ENCODE measurements at places on chromosomes 5 and 9.
A peak's percentile ranks its signal among the peaks of the same experiment; 100 is the strongest.

GRCh38 chr5:63820577-63820976, 141.7 kb downstream of the HTR1A start:
- DNase-seq: no peak

GRCh38 chr5:10564838-10565784, 1.2 kb downstream of the ANKRD33B start:
- DNase-seq: no peak

GRCh38 chr5:4911646-4912403, 228.3 kb upstream of the ADAMTS16 start:
- DNase-seq: no peak

- DNase-seq: no peak
Observed at GRCh38 chr5:25295067-25295466, 650.3 kb upstream of the CDH10 start.

DNA sequence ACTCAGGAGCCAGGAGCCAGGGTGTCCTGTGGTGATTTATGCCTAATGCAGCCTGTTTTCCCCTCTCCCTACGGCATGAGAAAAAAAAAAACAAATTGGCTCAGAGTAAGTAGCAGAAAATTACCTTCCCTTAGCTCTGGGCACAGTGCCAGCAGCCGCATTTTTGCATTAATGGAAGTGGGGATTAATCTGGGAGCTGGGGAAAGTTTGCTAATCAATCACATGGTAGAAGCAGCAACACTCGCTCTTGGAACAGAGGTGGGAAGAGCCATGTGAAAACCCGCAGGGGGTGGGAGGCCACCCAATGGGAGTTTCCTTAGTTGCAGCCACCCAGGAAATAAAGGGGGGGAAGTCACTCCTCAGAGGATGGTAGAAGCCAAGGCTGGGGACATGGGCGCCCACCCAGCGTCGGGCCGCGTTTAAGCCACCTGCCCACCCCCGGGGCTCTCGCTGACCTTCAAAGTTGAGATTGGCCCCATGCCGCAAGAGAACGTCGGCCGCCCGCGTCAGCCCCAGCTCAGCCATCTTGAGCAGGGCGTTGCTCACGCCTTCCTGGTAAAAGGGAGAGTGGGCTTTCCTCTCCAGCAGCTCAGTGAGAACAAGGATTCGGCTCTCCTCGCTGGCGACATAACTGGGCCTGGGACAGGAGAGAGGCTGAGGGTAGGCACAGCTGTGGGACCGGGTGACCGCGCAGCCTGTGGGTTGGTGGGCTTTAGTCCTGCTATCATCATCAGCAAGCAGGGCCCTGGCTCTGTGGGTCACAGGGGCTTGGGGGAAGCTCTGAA, 1.7 kb downstream of the ASB6 start:
- no peak for DNase-seq

DNA sequence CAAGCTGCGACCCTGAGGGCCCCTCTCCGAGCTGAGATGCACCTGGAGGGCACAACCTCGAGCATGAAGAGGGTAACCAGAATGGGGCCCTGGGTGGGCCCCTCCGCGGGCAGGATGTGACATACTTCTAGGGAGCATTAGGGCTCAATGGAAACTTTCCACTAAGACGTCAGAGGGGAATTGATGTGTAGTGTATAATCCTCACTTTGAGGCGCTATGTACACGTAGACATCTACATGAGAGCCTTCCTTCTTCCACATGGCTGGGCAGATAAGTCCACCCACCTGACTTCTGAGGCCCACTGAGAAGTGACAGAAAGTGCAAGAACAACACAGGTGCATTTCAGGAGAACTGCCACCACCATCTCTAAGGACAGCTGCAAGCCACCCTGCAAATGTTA, 61.0 kb downstream of the DAP start:
- no peak for DNase-seq

DNA sequence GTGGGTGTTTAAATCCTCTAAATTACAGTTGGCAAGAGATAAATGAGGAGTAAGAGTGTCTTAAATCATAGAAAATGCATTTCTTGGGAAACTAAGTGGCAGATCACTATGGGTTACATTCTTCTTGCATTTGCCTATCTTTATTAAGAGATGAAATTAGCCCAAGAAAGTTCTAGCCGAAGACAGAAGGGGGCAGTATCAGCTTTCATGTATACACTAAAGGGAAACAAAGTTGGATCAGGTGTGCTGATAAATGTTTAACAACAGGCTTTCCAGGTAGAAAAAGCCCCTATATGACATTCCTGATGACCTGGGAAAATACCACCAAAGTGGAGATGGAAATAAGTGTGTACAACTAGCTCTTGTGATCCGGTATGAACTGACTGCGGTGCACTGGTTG, 81.9 kb upstream of the TLR4 start:
- DNase-seq: no peak

DNA sequence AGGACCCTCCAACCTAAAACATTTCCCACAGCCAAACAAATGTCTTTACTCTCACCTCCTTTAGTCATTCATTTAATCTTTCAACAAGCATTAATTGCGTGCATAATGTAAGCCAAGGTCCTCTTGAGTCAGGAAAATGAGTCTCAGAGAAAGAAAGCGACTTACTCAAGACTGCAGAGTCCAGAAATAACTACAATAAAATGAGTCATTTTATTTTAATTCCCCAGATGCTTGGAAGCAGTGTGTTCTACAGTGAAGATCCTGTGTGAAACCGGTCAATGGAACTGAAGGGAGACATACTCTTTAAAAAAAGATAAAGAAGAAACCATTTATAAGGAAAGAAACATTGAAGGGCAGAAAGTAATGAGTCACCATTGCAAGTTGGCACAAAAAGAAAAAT, 513.7 kb downstream of the CDK5RAP2 start:
- DNase-seq: no peak

- no peak for DNase-seq
Observed at GRCh38 chr5:115097236-115097635, 72.5 kb downstream of the TRIM36 start.

DNA sequence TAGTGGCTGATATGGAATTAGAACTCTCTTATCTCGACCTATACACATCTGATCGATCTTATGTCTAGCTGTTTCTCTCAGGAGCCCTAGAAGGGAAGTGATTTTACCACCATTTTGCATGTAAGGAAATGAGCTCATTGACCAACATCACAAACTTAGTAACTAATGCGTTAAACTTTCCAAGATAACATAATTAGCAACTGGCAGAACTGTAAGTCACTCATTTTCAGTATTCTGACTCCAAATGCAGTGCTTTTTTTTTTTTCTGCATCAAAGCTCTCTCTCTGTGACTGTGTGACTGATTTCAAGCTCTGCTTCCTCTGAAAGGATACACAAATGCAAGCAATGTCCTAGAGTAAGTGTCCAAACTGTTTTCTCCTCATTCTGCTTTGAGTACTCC, 68.1 kb upstream of the FBXL7 start:
- DNase-seq: no peak

DNA sequence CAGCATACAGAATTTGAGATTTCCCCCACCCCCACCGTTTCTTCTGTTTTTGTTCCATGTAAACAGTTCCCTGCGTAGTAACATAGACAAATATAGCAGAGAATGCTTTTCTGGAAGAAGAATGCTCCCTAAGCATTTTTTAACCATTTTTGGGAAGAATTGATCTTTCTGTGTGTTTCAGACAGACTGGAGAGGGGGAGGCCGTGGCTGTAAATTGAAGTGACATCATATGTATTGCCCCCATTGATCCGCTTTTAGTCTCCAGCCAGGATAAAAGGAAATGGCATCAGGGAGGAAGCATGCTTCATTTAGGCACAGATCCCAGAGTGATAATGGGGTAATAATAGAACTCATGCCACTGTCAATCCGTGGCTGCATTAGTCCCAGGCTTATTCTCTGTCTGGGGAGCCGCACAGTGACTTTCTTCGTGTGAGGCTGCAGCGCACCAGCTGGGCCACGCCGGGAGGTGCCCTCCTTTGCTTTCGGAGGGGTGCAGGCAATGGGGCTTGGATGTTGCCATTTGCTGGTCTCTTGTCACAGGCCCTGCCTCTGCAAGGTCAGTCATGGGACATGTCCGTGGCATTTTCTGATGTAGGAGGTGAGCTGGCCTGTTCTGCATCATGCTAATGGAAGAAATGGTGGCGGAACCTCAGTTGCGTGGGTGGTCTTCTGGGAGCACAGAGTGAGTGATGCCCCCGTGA, 261.5 kb downstream of the FANCC start:
- peak; percentile 48 for DNase-seq

DNA sequence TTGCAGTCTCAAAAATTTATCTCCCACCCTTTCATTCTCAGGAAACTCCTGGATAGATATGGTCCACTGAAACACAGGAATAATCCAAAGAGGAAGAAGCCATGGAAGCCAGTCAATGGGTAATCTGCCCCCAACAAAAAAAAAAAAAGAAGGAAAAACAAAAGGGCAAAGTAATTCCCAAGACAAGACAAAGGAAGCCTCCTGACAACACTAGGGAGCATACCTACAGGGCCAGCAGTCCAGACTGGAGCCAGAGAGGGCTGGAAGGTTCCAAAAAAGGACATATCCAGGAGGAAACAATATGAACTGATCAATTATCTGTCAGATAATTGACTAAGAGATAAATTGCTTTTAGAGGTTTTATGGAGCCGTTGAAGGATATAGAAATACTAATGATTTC, 12.9 kb downstream of the FNIP1 start:
- DNase-seq: no peak

- no peak for DNase-seq
Observed at GRCh38 chr9:98260635-98261034, 5.2 kb upstream of the TBC1D2 start.

DNA sequence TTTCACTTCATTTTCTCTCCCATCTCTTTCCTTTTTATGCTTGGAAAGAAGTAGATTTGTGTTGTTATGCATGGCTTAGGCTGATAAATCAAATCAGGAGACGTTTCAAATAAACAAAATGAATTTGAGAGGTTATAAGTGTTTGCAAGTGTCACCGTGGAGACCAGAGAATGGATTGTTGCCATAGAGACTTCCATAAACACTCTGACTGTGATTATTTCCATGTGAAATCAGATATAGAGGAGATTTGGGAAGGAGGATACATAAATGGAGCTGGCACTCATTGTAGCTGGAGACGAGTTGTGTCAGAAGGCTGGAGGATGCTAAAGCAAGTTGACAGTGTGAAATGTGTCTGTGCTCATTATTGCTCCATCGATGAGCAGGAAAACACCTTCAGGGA, 84.2 kb upstream of the PCSK1 start:
- no peak for DNase-seq

- DNase-seq: no peak
Observed at GRCh38 chr9:36486329-36486932, 86.3 kb upstream of the MELK start.

GRCh38 chr9:104810421-104811339, 46.8 kb downstream of the NIPSNAP3B start:
- peak; percentile 28 for DNase-seq

DNA sequence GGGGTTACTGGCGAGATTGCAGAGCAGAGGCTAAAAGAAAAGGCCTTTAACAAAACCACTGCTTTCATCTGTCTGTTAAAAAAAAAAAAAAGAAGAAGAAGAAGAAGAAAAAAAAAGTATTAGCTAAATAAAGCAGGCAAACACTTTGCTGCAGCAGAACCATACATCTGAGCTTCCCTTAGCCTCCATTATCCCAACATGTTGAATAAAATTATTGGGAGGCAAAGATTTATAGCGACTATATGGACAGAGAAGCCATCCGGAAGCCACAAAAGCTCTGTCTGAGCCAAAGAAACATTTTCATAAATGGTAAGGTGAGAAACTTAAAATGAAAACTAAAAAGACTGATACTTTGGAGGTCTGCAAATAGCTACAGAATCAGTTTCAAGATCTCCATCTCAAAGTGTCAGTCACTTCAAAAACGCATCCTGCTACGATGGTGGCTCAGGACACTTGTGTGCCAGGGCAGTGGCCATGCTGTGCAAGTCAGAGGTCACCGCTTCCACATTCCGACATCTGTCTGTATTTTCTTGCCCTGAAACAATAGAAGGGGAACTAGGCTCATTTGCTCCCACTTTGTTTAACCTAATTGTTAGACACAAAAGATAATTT, 9.6 kb downstream of the EFNA5 start:
- no peak for DNase-seq

DNA sequence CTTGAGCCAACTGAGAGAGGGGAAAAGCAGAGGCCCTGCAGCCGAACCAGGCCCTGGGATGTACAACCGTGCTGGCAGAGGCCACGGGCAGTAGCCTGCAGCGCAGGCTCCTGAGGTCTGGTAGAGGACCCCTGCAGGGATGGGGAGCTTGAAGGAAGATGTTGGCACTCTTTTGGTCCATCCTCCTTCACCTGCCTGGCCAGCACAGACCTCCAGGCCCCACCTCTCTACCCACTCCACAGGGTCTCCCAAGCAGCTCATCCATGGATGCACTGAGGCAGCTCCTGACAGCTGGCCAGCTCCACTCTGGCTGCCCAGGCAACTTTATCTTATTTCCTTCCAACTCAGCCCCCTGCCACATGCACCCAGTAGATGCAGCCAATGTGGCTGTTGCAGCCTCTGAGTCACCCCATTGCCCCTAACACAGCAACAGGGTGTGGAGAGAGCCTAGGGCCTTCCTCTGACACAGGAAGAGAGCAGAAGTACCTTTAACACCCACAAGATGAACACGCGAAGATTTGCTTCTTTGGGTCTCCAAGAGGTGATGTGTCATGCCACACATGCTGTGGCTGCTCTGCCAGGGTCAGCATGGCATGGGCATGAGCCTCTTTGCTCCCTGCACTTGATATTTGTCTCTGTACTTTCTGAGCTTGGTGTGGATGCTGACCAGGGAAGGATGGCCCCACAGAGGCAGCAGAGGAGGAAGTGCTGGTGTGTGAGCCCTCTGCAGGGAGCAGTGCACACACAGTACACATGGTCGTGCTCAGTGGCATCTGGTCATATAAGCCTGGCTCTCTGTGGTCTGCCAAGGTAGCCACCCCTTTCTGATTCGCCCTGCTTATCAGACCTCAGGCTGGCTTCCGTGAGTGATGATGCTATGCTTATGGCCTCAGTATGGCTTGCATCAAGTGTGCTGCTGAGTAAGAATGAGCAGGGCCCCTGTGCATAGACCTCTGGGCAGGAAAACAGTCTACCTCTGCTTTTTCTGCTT, 117.2 kb downstream of the NRG2 start:
- no peak for DNase-seq

- DNase-seq: no peak
Observed at GRCh38 chr5:180154821-180155364, 54.1 kb downstream of the RASGEF1C start.

DNA sequence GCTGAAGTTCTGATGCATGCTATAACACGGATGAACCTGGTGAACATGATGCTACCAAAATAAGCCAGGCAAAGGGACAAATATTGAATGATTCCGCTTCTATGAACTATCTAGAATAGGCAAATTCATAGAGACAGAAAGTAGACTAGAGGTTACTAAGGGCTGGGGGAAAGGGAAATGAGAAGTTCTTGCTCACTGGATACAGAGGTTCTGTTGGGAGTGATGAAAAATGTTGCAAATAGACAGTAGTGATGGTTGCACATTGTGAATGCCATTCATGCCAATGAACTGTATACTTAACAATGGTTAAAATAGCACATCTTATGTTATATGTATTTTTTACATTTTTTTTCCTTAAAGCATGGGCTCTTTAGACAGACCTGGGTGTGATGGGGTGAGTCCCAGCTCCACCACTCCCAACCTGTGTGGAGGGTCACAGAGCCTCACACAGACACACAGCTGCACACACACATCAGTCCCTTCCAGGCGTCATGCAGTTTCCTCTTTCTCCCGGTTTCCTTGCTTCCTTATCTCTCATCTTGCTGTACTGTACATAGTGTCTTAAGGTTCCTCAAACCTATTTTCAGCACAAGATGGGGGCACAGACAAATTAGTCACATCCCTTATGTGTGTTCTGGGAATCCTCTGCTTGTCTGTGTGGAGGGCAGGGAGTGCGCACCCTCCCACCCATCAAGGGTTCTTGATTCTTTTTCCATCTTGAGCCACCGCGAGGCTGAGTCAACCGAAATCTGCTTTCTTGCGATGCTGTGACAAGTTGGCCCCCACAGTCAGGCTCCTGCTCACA, 192.9 kb downstream of the CRB2 start:
- no peak for DNase-seq

Measured in skeletal muscle cell (primary cell).